ENCODE measurements at places on chromosomes 13 and 19.

DNA sequence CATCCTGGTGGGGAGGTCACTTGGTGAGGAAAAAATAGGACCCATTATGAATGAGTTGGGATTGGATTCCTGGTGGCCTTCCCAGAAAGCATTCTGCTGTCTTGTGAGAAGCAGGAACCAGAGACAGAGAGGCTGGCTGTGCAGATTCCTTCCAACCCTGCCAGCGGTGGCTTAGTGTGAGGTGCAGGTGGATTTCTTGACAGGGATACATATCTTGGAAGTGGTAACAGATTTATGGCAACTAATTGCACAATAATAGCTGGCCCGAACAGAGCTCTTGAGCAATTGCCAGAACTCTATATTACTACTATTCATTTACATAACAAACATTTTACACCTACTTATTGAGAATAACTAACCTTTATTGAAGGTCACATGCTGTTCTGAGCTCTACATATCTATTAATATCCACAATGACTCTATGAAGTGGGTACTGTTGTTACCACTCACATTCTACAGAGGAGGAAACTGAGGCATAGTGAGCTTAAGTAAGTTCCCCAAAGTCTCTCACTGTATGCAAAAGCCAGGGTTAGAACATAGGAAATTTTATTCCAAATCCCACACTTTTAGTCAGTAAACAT is 173.9 kb upstream of the SERP2 start:
- no peak for DNase-seq

DNA sequence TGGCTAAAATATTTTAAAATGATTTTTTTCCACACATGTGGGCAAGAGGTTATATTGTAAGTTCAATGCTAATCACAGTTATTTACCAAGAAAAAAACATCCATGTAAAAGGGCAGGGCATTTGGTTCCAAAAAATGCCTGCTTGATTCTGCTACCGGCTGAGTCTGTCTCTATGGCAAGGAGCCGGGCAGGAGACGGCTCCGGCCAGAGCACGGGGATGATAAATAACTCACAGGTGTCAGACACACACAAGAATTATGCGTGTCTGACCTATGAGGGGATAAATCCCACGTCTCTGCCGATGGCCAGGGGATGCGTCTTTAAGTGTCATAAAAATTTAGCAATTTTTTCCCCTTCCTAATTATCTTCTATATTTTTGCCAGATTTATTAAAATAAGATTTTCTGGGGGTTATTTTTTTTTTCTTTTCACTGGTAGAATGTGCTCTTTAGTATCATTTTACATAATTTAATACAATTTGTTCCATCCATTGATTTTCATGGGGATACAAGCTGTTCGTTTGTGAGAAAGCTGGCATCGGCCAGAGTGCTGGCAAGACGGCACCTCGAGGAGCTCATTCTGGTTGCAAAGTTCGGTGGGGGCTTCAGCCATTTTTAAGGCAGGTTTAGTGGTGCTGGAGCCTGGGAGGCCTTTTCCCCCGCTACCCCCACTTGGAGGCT is 253.9 kb downstream of the ZNF536 start:
- no peak for DNase-seq

- no peak for DNase-seq
Observed at GRCh38 chr13:80173224-80173623, 167.7 kb downstream of the SPRY2 start.

GRCh38 chr13:93416736-93417355 is 190.2 kb downstream of the GPC6 start:
- no peak for DNase-seq

- no peak for DNase-seq
Observed at GRCh38 chr13:91725646-91726045, 327.2 kb downstream of the GPC5 start.

GRCh38 chr13:99916366-99917103 is 55.0 kb downstream of the ZIC5 start:
- peak; percentile 57 for DNase-seq

GRCh38 chr13:30607908-30608307 is 9.8 kb upstream of the USPL1 start:
- no peak for DNase-seq

DNA sequence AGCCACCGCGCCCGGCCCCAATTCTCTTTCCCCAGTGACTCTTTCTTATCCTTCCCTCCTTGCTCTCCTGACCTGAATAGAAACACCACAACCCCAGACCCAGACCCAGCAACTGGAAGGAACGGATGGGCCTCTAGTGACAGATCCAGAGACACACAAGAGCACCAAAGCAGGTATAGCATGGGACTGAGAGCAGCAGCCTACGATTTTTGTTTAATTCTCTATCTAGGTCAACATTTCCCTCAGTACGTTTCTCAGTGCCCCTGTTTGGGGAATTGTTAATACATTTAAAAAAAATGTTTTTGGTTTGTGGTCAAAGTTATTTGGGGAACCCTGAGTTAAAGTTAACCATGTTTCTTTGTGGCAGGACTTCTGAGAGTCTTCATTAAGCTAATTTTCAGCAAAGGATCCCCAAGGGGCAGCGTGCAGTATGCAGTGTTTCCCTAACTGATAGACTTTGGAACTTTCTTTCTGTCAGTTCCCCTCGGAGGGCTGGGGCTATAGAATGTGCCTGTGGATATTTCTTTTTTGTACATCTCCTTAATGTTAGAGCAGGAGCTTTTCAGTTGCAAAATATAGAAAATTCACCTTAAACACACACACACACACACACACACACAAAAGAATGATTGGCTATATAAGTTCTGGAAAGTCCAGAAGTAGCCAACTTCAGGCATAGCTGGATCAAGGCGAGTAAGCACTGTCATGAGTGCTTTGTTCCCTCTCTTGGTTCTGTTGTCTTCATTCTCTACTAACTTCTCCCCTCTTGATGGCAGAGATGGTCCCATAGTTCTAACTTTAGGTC is 6.3 kb downstream of the FXYD5 start:
- no peak for DNase-seq

DNA sequence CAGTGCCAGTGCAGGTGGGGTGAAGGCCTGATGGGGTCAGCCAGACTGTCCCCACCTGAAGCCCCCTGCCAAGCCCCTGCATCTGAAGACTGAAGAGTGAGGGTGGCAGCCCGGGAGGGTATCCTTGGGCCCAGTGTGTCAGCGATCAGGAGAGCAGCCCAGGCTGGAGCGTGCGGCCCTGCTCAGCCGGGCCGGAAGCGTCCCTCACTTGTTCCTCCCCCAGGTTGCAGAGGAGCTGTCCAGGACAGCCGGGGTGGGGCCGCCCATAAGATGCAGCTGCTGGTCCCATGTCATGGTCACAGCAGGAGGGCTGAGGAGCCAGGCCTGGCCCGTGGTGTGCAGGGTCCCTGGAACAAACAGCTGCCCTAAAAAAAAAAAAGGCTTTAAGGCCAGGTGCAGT is 55.4 kb downstream of the KDM4B start:
- no peak for DNase-seq

DNA sequence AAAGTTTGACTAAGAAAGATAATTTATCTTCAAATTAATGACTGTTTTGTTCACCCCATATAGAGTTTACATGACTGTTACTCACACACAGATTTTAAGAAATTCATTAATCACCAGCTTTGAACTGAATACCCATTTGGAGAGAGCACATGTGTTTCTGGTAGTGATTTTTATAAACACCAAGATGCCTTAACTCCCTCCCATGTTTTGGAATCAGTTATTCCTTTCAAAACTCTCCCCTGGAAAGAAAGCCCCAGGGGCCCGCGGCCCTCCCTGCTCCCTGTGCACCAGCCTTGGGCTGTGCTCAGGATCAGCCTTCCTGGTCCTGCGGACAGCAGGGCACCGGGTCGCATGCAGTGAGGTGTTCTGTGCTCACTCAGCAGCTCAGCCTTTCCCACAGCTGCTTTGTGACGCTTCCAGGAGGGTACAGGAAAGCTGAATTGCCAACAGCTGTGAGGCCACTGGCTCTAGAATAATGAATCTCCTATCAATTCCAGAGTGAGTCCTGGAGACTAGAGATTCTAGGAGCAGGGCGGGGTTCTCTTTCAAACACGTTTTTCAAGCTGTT is 483.2 kb downstream of the EFNB2 start:
- DNase-seq = peak; percentile 18

DNA sequence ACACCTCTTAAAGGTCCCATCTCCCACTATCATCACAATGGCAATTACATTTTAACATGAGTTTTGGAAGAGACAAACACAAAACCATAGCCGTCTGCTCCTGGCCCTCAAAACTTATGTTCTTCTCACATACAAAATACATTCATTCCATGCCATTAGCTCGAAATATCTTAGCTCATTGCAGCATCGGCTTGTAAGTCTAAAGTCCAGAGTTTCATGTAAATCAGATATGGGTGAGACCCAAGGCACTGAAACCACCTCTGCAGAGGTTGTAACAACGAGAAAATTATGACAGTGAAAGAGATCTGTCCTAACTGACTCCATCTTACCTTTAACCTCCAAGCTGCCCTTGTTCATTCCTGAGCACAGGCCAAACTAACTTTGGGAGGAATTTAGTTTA is 635.0 kb upstream of the SPRY2 start:
- no peak for DNase-seq

- DNase-seq = no peak
Observed at GRCh38 chr13:28582225-28582891, 76.6 kb upstream of the POMP start.

- no peak for DNase-seq
Observed at GRCh38 chr19:4897146-4897545, 5.5 kb downstream of the ARRDC5 start.

- DNase-seq = no peak
Observed at GRCh38 chr19:1259876-1260748, 9.0 kb upstream of the CIRBP start.

DNA sequence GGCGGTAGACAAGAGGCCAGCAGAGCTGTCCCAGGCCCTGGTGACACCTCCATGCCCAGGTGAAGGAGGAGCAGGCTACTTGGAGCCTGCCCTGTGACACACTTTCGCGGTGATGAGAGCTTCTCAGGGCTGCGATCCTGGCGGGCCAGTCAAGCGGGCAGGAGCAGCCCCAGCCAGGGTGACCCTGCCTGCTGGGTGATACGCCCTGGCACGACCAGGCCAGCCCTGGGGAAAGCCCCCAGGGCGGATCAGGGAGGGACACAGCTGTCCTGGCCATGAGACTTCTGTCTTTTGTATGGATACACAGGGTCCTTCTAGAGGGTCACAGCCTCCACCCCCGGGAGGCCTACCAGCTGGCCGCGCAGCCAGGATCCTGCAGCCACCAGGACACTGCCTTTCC is 13.1 kb downstream of the DNM2 start:
- no peak for DNase-seq

DNA sequence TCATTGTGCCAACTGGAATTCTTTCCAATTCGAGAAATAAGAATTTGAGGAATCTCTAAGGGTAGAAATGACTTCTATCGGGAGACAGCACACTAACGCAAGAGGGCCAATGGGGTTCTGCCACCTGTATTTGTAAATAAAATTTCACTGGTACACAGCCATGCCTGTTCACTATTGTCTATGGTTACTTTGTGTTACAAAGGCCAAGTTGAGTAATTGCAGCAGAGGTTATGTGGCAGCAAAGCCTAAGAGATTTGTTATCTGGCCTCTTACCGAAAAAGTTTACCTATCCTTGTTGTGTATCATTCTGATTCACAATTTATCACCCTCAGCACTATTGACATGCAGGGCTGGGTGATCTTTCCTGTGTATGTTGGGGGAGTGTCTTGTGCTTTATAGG is 278.0 kb downstream of the KLF5 start:
- DNase-seq = no peak

GRCh38 chr13:30112602-30113435 is 194.5 kb downstream of the KATNAL1 start:
- DNase-seq = peak; percentile 69
